NCI-H2029 (cell line): ENCODE measurements at places on chromosomes 4 and X.
A peak's percentile ranks its signal among the peaks of the same experiment; 100 is the strongest.

DNA sequence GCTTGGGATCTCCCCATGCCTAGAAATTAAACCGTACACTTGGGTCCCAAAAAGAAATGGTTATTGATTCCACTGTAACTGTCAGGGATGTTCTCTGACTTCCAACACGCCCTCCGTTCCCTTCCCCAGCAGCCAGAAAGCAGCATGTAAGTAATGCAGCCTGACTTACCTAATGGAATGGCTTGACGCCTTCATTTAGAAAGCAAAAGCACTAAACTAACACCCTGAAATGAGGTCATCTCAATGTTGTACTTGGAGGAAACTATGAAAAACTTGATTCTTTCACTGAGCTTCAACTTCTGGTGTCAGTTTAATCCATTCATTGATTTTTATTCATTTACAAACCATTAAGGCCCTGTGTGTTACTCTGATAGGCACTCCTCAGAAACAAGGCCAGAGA, 110.8 kb upstream of the NOCT start:
- DNase-seq = no peak

GRCh38 chrX:3346501-3347259, at the start of gene MXRA5:
MXRA5 (minus strand) TSS chrX:3346652; CDS start chrX:3343833, 2,819 bp downstream.
- DNase-seq = no peak

DNA sequence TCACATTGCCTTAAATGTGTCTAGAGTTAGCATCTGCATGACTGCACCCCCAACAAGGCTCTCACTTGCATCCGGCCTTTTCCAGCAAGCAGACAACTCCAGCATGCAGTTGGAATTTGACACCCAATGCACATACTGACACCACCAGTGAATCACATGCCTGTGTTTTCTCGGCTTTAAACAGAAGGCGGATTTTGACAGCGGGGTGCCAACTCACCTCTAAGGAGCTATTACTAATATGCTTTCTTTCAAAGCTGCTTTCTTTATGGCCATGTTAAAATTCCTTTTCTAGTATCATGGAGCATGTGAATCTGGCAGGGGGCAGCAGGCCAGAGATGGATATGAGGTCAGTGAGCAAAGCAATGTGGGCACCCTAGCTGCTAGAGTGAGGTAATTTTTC, 78.0 kb upstream of the CLNK start:
- peak; percentile 53 for DNase-seq

DNA sequence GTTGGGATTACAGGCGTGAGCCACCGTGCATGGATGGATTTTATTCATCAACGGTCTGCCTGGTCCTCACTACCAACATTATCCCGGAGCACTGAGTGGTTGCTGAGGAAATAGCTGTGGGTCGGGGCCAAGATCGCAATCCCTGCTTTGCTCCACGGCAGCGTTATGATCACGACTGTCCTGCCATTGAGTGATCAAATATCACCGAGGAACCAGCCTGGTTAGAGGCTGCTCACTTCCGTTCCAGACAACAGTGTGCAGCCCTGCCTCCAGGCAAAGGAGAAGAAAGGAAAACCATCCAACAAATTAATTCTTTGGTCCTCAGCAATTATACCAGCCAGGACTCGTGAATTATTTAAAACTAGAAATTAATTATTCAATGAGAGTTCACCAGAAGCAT, 70.6 kb upstream of the TBL1X start:
- DNase-seq = no peak

GRCh38 chr4:2908686-2909085, 54.5 kb downstream of the NOP14 start:
- no peak for DNase-seq

GRCh38 chr4:40190880-40191815, 5.7 kb upstream of the RHOH start:
- DNase-seq = peak; percentile 68

GRCh38 chr4:19194672-19195071, 1057.0 kb upstream of the SLIT2 start:
- no peak for DNase-seq

GRCh38 chrX:14079891-14080430, 50.3 kb upstream of the GEMIN8 start:
- DNase-seq = no peak

GRCh38 chr4:31678356-31678755, 958.2 kb downstream of the PCDH7 start:
- no peak for DNase-seq

DNA sequence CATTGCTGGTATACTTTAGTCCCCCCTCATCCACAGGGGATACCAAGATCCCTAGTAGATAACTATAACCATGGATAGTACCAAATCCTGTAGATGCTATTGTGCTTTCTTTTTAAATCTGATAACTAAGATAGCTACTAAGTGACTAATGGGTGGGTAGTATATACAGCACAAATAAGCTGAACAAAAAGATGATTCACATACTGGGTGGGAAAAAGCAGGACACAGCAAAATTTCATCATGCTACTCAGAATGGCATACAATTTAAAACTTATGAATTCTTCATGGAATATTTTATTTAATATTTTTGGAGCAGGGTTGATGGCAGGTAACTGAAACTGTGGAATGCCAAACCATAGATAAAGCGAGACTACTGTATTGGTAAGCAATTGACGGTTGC, 161.6 kb downstream of the IL15 start:
- DNase-seq = no peak

GRCh38 chrX:41332408-41333002, 1.5 kb upstream of the DDX3X start:
- DNase-seq = no peak

GRCh38 chrX:151180400-151180799, 4.0 kb downstream of the GPR50 start:
- DNase-seq = no peak
